ENCODE measurements at places on chromosomes 6 and 20.
A peak's percentile ranks its signal among the peaks of the same experiment; 100 is the strongest.

DNA sequence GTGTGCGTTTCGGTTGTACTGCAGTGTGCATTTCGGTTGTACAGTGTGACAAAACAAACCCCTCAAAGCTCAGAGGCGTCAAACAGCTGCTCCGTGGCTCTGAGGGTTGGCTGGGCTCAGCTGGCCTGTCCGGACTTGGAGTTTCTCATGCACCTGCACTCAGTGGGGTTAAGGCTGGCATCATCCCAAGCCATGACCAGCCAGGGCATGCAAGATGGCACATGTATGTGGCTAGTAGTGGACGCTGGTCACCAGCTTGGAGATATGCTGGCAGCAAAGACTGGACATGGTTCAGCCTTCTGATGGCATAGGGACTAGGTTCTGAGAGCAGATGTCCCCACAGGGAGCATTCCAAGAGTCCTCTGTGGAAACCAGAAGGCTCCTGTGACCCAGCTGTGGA lies 187.2 kb downstream of the CDH4 start:
- no peak for DNase-seq

- no peak for DNase-seq
These were observed 1.1 kb downstream of the RNASET2 start for GRCh38 chr6:166955121-166955864.

DNA sequence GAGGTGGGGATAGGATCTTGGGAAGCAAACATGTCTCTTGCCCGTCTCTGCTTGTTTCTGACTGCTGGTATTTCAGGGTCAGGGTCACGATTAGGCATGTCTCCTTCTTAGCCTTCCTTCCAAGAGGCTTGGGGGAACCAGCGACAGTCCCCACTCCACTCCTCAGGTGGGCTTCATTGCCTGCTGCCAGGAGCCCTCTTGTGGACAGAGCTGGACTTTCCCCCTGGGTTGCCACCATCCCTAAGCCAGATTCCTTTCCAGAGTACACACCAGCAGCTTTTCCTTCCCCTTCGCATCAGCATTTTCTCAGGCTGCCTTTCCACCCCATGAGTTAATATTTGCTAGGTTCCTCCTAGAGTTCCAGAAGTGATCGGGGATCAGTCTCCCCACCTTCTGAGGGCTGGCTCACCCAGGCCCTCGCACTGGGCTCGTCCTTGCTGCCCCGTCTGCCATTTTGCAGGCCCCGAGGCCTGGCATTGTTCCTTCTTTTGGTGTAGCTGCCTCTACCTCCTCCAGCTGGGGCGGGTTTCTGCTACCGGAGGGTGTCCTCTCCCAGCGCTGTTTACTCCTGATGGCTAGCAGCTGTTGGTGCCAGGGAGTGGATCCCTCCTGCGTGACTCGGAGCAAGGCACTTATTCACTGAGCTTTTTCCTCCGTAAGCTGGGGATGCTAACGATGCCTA lies 8.8 kb upstream of the C20orf144 start:
- DNase-seq: peak; percentile 74

DNA sequence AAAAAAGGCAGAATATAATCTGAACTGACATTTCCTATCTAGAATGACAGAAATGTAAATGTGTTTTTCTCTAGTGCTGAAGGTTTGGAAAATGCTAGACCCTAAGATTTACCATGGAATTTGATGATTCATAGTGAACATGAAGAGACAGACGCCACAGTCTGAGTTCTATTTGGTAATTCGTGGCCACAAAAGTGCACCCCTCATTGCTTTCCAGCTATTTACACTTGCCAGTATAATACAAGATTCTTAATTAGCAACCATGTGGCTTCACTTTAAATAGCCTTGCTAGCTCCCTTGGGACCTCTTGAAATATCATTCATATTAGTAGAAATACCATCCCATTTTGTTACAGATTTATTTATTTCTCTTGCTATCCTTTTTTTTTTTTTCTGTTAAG lies 636.8 kb downstream of the PRKN start:
- DNase-seq: no peak

DNA sequence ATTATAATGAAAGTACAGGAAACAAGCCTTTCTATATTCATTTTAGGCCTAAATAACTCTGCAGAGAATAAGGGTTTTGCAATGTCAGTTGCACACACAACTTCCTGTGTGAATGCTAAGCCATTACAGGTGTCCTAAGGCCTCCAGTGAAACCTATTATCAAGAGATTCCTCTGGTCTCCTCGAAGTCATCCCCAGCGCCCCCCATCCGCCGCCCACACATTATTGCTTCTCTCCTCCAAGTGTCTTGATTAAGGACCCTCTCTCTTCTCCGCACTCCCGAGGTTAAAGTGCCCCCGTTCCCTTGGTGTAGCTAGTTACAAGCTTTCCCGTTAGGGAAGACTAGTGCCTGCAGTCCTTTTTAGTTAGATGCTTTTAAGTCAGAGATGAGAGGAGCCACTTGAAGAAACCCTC lies 1.3 kb downstream of the HIVEP2 start:
- no peak for DNase-seq

DNA sequence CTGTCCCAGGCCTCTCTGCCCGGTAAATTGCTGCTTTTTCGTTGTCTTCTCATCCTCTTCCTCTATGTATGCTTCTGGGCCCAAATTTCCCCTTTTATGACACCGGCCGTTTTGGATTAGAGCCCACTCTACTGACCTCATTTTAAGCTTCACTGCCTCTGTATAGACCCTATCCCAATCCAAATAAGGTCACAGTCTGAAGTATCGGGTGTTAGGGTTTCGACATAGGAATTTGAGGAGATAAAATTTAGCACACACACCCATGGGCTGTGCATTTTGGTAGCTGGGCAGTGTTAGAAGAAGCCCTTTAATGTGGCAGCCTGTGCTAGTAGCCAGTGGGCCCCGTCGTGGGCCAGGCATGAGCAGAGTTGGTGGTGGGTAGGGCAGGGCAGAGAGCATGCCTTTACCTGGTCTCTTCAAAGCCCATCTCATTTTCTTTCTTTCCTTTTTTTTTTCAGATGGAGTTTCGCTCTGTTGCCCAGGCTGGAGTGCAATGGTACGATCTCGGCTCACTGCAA lies 27.9 kb upstream of the EZR start:
- DNase-seq: no peak

DNA sequence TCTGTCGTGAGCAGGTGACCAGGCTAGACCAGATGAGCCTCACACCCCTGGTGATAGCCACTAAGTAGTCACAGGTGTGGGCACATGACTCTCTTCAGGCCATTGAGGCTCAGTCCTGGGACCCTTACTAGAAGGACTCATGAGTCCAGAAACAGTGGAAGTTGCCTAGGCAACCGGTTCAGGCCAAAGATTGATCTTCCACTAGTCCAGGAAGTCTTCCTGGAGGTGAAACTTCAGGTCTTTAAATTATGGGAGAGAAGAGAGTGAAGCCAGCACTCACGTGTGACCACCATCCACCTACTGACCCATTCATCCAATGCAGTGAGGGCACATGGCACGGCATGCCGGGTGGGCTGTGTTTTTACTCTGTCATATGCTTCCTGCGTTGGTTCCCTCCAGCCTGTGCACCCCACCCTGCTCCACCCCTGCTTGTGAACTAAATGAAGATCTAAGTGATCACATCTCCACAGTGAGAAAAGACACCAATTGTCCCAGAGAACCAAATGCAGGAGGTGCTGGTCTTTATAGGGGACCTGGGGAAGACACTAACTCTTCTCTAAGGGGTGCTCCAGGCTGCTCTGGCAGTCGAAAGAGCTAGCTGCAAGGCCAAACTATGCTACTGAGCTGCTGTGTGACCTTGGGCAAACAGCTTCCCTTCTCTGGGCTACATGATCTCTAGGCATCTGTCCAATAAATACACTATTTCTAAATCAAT lies 12.5 kb upstream of the STX16 start:
- no peak for DNase-seq

GRCh38 chr6:135411339-135411738 lies 86.2 kb downstream of the AHI1 start:
- DNase-seq: no peak

DNA sequence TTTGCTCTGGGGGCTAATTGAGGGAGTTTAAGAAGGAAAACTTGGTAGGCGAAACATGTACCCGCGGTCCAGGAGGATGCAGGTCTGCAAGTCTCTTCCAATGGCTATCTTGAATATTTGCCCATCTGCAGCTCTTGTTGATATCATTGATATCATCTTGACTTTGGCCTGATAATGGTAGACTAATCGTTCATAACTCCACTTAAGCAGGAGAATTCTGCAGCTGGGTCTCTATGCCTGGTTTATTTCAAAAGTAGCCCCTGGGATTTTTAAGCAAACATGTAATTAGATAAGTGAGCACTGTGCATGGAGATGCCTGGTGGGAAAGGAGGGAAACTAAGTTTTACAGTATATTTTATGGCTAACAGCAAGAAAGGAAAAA lies 52.7 kb downstream of the ADGB start:
- DNase-seq: no peak

DNA sequence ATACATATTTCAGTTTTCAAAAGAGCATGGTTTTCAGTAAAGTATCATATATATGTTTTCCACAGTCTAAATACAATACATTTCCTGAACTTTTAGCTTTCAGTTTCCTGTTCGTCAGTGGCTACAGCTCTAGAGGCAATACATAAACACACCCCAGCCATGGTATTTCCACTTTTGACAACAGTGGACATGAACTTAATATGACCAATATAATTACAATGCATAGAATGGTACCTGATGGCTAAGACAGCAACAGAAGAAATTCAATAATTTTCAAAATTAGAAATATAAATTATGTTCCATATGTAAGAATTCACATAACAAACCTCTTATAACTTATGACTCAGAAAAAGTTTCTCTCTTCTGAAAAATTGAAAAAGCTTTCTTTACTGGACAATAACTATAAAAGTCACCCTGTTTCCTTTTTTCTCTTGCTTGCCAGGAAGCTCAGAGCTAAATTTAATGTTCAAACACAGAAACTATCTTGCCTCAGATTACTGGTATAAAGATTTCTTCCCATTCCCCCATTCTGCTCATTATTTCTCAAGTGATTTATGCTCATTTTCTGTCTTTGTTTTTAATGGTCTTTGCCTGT lies 19.2 kb downstream of the FKBP5 start:
- DNase-seq: peak; percentile 35

GRCh38 chr6:38755207-38755606 lies 40.1 kb downstream of the DNAH8 start:
- peak; percentile 8 for DNase-seq

DNA sequence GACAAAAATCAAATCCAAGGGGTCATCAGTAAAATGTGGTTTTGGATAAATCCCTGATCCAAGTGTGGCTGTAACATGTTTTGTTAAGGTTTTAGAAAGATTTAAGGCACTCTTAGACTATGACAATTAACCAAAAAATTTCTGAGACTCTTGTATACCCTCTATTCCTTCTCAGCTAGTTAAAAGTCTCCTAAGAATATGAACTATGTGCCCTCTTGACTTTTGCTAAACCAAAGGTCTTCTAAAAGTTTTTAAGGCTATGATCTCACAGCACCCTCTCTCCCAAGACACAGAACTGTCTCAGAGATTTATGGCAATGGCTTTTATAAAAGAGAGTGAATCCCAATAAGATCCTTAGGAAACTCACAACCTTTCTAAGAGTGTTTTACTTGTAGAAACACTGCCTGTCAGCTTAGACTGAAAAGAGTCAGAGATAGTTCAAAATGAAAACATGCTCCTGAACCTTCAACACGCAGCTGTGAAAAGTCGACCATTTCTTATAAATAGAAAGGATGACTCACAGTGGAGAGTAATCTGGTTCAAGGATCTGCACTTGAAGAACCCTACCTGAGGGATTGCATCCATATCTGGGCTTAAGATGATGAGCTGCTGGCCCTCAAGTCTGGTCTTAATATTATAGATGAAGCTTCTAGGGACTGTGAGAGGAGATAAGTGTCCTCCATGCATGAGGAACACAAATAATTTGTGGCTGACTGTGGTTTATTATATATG lies 388.4 kb upstream of the GJE1 start:
- no peak for DNase-seq

DNA sequence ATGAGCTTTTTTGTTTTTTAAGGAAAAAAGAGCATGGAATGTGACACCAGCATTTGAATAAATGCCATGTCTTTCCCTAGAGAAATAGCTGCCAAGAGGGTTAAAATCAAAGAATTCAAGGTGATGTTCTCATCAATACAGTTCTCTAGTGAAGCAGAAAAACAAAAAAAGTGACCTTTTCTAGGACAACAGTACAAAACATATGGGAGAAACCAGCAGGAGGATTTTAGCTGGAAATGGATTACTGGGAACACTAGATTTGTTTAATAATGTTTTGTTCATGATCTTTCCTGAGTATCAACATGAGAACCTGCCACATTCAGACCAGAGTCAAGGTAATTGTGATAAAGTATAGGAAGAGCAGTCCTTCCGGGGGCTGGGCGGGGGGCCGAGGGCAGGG lies 372.2 kb downstream of the LMBRD1 start:
- DNase-seq: no peak

DNA sequence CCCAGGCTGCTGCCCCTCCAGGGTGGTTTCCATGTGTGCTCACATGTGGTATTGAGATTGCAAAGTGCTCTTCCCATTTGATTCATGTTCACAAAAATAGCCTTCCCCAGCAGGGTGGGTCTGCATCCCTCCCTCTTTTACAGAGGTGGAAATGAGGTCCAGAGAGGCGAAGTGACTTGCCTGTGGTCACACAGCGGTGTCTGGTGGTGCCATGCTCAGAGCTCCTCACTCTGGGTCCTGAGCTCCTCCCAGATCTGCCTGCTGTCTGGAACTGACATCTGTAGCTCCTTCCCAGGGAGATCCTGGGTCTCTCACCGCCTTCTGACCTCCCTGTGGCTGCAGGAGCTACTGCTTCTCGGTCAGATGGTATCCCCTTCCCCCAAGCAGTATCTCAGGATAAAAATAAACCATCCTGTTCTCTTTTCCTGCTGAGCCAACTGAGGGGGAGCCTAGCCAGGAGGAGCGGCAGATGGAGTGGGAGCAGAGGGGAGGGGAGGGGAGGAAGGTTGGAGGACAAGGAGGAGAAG lies 11.9 kb downstream of the CD40 start:
- no peak for DNase-seq

DNA sequence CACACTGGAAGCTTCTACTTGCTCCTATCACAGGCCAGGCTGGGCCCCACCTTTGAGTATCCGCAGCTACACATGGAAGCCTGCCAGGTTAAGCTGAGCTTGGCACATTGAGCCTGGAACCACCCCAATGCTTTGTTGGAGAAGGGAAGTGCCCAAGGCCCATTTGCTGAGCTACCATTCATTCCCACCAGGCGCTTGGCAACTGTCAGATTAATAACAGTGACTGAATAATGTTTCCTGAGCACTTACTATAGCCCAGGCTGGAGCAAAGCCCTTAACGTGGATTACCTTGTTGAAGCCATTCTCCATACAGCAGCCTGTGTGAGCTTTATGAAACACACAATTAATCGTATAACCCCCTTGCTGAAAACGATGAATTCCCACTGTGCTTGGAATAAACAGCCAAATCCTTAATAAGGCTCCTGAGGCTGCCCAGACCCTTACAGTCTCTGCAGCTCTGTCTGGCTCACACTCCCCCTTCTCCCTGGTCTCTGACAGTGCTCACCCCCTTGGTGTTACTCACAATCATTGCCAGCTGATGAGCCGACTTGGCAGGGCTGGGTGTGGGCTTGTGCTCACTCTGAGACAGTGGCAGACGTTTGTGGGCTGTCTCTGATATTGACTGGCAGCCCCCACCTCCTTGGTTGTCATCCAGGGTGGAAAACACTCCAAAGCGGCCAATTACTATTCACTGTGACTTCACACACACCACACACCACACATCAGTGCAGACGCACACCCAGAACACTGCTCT lies 357.1 kb downstream of the MAFB start:
- no peak for DNase-seq
